ENCODE measurements at places on chromosomes 6 and 20. TPM values are rescaled to one million over a fixed set of nuclear protein-coding genes. Genes with fewer than 3 reads are reported as not detected.
A peak's percentile ranks its signal among the peaks of the same experiment; 100 is the strongest.

DNA sequence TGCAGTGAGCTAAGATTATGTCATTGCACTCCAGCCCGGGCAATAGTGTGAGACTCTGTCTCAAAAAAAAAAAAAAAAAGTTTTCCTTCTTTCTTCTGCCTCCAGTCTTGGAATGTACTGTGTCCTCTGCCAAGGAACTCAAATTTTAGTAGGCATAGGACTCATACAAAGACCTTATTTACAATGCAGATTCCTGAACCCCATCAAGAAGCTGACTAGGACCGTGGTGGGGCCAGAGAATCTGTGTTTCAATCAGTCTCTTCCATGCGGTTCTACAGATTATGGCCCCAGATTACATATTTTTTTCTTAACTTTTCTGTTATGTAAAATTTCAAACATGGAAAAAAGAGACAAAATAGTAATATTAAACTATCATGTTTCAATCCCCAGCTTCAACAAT, 29.8 kb upstream of the PIM1 start:
- no peak for DNase-seq

DNA sequence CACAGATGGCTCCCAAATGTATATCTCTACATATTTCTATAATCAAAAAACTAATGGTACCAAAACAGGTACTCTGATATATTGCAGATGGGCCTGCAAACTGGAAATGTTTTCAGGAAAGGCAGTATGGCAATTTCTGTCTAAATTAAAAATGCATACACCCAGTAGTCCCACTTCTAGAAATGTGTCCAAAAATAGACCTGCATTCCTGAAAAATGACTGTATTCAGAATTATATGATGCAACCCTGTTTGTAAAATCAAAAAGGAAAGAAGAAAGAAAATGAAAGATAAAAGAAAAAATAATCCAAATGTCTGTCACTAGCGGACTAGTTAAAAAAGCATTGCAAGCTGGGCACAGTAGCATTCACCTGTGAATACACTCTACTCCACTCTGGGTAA, 12.9 kb upstream of the MICB start:
- peak; percentile 38 for DNase-seq

DNA sequence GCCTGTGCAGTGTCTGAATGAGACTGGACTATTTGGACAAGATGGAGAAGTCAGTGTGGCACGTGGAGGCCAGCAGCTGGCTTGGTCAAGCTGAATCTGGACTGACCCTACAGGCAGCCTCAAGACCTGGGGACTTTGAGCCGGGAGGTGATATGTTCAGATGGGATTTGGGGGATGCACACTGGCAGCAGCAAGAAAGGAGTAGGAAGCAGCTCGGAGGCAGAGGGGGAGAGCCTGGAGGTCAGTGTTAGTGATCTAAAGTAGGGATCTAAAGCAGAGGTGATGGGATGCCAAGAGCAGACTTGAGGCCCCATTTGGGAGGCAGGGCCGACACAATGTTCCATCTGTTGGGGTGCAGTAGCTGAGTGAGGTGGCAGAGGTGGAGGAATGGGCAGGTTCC, 2.8 kb downstream of the MAPK13 start:
- DNase-seq: no peak

Gene PIM1
- total RNA-seq: 7.2 TPM
